Activated CD4-positive, alpha-beta T cell treated with anti-CD3 and anti-CD28 coated beads, Interleukin-2, amount 10 ng/mL, durations not matched to agents 24 days and 14 days (primary cell): ENCODE measurements at places on chromosomes 5 and 9. TPM values are rescaled to one million over a fixed set of nuclear protein-coding genes. Genes with fewer than 3 reads are reported as not detected.

KCTD16 gene
- not detected in 2 replicates for total RNA-seq

GMCL2 gene
- 0.07 TPM in 1 of 2 replicates, not detected in the other for total RNA-seq

DNA sequence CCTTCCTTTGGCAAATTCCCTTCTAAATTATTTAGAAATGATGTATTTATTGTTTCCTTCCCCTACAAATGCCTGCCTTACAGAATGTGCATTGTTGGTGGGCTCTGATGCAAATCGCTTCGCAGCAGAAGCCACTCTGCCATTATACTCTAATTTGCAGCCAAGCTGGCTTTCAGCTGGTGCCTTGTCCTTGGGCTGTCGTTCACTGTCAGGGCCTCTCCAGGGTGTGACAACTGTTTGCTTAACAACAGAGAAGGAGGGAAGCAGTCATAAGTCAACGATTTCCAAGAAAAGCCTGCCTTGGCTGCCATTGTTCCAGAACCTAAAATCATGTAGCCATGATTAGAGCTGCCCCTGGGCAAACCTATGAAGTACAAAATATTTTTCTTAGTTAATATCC lies 260.1 kb upstream of the RGMB start:
- H3K4me3 ChIP-seq, result no peak overlapping the region
- H3K27me3 ChIP-seq, result peaks cover 2% of the 10 kb centered on the region
- no peak overlapping the region for H3K27ac ChIP-seq
- DNase-seq, result no peak

- H3K27me3 ChIP-seq, result no peaks in the 10 kb centered on the region
- no peaks in the 10 kb centered on the region for H3K4me1 ChIP-seq
- H3K36me3 ChIP-seq, result no peaks in the 10 kb centered on the region
- no peak for DNase-seq
Measured at GRCh38 chr5:125357660-125358059, 611.2 kb upstream of the ZNF608 start.

GRCh38 chr5:31096238-31096865 lies 97.1 kb upstream of the CDH6 start:
- no peaks in the 10 kb centered on the region for H3K27me3 ChIP-seq
- no peaks in the 10 kb centered on the region for H3K4me1 ChIP-seq
- H3K4me3 ChIP-seq, result no peak overlapping the region
- H3K27ac ChIP-seq, result no peak overlapping the region

DNA sequence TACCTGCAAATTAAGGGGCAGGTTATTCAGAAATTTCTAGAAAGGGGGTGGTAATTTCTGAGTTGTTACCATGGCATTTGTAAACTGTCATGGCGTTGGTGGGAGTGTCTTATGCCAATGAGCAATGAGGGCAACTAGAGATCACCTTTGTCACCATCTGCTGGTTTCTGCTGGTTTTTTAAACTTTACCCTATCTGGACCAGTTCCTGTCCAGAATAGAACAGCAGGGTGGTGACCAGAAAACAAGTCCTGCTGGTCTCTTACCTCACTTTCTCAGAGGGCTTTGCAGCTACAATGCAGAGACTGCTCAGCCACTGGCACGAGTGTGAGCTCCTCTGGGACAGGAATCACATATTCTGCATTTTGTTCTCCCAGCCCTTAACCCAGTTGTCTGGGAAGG lies 51.4 kb downstream of the FAM114A2 start:
- H3K27ac ChIP-seq, result no peak overlapping the region
- peaks cover 4% of the 10 kb centered on the region for H3K36me3 ChIP-seq
- no peaks in the 10 kb centered on the region for H3K4me1 ChIP-seq
- H3K4me3 ChIP-seq, result no peak overlapping the region

GRCh38 chr5:58544195-58544594 lies 38.7 kb upstream of the RAB3C start:
- H3K4me3 ChIP-seq, result no peak overlapping the region
- peaks cover 2% of the 10 kb centered on the region for H3K4me1 ChIP-seq
- DNase-seq, result no peak
- H3K27ac ChIP-seq, result no peak overlapping the region

DNA sequence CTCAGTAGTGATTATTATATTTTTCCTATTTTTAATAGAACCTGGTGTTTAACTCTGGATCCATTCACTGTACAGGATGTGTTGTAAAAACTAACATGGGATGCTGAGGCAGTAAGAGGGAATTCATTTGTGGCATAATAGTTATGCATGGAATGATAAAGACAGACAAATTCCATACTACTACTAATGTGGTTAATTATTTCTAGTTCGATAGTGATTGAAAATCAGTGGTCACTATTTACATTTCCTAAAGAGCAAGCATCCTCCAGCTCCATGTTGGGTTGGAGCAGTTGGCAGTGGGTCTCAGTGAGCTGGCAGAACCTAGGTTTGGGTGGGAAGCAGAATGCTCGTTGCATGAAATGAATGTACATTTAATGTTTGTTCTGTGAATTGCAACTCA lies 122.6 kb downstream of the SAXO1 start:
- no peak for DNase-seq
- H3K4me3 ChIP-seq, result no peak overlapping the region
- no peaks in the 10 kb centered on the region for H3K36me3 ChIP-seq
- H3K4me1 ChIP-seq, result no peaks in the 10 kb centered on the region

SPRY4 gene
- total RNA-seq, result 1.4 and 1.5 TPM in 2 replicates

CPLANE1 gene
- total RNA-seq, result 7.6 and 7.8 TPM in 2 replicates

DNA sequence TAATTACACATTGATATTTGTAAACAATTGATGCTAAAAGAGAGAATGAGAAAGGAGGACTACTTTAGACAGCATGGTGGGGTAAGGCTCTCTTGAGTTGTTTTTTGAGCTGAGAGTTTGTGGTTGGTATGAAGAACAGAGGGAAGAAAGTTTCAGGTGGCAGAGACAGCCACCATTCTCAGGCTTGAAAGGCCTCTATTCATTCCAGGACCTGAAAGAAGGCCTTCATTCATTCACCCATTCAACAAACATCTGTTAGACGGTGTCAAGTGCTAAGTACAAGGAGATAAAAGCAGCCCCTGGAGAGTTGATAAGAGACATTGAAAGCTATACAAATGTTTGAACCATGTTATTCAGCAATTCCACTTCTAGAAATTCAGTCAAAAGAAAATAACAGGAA lies 21.7 kb upstream of the ADAM19 start:
- peaks cover 85% of the 10 kb centered on the region for H3K4me1 ChIP-seq

PCDHGA12 gene
- total RNA-seq, result 0.12 and 0.16 TPM in 2 replicates

DNA sequence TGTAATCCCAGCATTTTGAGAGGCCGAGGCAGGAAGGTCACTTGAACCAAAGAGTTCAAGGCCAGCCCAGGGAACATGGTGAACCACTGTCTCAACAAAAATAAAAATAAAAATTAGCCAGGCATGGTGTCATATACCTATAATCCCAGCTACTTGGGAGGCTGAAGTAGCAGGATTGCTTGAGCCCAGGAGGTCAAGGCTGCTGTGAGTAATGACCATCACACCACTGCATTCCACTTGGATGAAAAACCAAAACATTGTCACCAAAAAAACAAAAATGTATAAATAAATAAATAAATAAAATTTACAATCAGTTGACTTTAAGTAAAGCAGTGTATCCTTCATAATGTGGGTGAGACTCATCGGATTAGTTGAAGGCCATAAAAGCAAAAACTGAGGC lies 541.4 kb downstream of the CSNK1G3 start:
- H3K36me3 ChIP-seq, result no peaks in the 10 kb centered on the region
- DNase-seq, result no peak
- H3K4me3 ChIP-seq, result no peak overlapping the region
- H3K27ac ChIP-seq, result no peak overlapping the region
- H3K4me1 ChIP-seq, result peaks cover 1% of the 10 kb centered on the region

DNA sequence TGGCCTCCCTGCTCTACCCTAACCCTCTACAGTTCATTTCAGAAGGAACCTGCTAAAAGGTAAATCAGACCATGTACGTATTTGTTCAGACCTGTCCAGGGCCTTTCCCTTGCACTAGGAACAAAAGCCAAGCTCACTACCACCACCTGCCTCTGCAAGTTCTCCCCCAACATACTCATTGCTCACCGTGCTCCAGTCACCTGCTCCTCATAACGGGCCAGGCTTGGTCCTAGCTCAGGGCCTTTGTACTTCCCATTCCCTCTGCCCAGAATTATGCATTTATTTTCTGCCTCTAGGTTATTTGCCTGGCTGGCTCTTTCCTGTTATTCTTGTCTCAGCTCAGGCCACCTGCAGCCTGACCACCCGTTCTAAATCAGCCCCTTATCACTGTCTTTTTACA lies 4.8 kb upstream of the FGF1 start:
- no peak overlapping the region for H3K27ac ChIP-seq
- no peak overlapping the region for H3K4me3 ChIP-seq
- DNase-seq, result no peak
- H3K4me1 ChIP-seq, result no peaks in the 10 kb centered on the region

DNA sequence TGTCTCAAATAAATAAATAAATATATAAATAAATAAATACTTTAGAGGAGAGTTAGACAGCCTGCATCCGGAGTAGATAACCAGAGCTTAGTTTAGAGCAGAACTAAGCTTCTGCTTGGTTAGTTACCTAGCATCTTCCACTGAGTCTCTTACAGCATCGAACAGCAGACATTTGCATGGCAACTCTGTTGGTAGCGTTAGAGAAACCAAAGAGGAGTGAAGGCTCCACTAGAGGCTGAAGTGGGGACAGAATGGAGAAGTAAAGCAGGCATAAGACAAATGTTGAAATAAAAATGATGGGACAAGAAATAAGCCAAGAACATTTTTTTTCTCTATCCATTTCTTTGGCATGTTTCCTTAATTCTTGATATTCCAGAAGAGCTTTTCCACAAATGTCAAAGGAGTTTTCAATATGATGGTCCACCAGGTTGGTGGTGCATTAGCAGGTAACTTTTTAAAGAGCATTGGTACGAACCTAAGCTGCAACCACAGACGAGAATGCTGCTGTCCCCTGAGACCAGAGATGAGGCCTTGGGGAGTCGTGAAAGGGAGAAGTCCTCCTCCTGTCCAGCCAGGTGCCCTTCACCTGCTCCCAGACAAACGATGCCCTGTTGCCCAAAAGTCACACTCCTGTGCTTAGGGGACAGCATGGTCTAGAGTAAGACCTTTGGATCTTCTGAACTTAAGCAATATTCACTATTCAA lies 438.3 kb downstream of the DIRAS2 start:
- no peaks in the 10 kb centered on the region for H3K4me1 ChIP-seq
- DNase-seq, result no peak
- no peak overlapping the region for H3K4me3 ChIP-seq
- H3K36me3 ChIP-seq, result no peaks in the 10 kb centered on the region

AMACR gene
- 6.4 and 7.7 TPM in 2 replicates for total RNA-seq

DNA sequence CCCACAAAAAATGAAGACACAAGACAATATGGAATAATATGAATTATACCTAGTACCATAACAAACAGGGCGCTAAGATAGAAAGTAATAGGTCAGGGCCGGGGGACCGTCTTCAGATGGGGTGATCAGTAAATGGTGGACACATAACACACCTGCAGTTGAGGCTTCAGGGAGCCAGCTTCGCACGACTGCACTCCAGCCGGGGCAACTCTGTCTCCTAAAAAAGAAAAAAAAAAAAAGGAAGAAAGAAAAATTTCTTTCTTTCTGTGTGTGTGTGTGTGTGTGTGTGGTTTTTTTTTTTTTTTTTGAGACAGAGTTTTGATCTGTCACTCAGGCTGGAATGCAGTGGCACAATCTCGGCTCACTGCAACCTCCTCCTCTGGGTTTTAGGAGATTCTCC lies 75.0 kb upstream of the HSPA9 start:
- DNase-seq, result no peak
- peaks cover 89% of the 10 kb centered on the region for H3K27me3 ChIP-seq
- peaks cover 2% of the 10 kb centered on the region for H3K36me3 ChIP-seq
- no peak overlapping the region for H3K4me3 ChIP-seq
- H3K27ac ChIP-seq, result no peak overlapping the region

- H3K36me3 ChIP-seq, result no peaks in the 10 kb centered on the region
- H3K4me3 ChIP-seq, result no peak overlapping the region
- no peaks in the 10 kb centered on the region for H3K27me3 ChIP-seq
- no peak overlapping the region for H3K27ac ChIP-seq
Measured at GRCh38 chr9:23702311-23702922, 123.6 kb downstream of the ELAVL2 start.

CTSV gene
- total RNA-seq, result 0.45 and 0.51 TPM in 2 replicates

TTC16 gene
- total RNA-seq, result not detected in 2 replicates

NPR3 gene
- total RNA-seq, result 0.07 TPM in 1 of 2 replicates, not detected in the other

DNA sequence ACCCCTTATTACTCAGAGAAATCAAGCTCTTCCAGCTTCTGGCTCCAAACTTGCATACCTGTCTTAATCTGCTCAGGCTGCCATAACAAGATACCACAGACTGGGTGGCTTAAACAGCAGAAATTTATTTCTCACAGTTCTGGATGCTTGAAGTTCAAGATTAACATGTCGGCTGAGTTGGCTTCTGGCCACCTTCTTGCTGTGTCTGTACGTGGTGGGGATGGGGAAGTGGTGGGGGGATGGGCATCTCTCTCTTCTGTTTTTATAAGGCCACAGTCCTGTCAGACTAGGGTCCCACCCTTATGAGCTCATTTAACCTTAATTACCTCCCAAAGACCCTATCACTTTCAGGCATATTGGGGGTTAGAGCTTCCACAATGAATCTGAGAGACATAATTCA lies 140.5 kb downstream of the SV2C start:
- no peak overlapping the region for H3K27ac ChIP-seq
- no peak overlapping the region for H3K4me3 ChIP-seq
- H3K27me3 ChIP-seq, result peaks cover 12% of the 10 kb centered on the region
- H3K4me1 ChIP-seq, result no peaks in the 10 kb centered on the region
- DNase-seq, result no peak
- no peaks in the 10 kb centered on the region for H3K36me3 ChIP-seq

DNA sequence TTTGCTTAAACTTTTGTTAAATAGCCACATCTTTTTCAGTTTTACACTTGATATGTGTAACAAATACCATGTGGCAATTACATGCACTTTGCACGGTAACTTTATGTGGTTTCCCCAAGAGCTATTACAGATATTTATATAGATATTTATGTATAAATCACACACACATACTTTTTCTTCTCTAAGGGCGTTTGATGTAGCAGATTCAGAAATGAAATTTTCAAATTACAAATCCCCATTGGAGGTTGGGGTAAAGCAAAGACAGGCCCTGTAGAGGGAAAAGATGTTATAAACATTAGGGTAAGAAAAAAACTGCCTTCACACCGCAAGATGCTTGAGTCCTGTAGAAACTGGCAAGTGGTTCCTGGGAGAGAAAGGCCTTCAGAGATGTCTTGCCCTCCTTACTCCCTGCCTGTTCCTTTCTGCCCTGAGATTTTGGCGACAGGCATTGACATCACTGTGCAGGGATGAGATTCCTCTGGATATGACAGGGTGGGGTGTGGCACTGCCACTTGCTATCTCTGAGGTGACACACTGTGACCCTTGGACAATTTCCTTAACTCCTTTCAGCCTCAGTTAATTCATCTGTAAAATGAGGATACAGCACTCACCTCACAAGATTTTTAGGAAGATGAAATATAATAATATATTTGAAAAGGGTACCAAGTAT lies 177.9 kb upstream of the TUT7 start:
- H3K36me3 ChIP-seq, result no peaks in the 10 kb centered on the region
- DNase-seq, result no peak
- H3K4me1 ChIP-seq, result no peaks in the 10 kb centered on the region
- no peak overlapping the region for H3K27ac ChIP-seq
